ENCODE measurements at places on chromosomes 3 and 15. TPM values are rescaled to one million over a fixed set of nuclear protein-coding genes. Genes with fewer than 3 reads are reported as not detected.

DNA sequence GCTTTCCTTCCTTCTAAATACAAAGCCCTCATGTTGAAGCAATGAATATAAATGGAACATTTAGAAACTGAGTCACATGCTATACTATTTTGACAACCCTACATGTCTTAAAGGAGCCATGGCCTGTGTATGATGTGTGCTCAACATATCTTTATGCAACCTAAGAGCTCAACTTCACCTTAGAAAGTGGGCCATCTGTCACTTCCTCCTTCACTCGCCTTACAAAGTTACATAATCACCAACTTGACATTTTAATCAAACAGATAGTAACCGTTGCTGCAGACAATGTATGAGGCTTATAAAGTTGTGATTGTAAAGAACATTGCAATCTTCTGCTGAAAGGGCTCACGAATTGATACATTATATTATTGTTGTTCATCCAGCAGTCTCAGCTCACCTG, 163.6 kb downstream of the SERPINI1 start:
- DNase-seq, result no peak

- DNase-seq, result no peak
Measured at GRCh38 chr3:160023476-160023875, 34.8 kb downstream of the IL12A start.

The GNAT1 gene
- total RNA-seq, result not detected

The DUOX2 gene
- total RNA-seq, result not detected

The SH3GL3 gene
- not detected for total RNA-seq

The PPP1R14D gene
- not detected for total RNA-seq

The CCRL2 gene
- 1.3 TPM for total RNA-seq

Measured in activated CD4-positive, alpha-beta T cell treated with anti-CD3 and anti-CD28 coated beads for 36 hours (primary cell).